Stimulated activated CD4-positive, alpha-beta T cell treated with anti-CD3 and anti-CD28 coated beads, TNF-alpha, amount 100 ng/mL, for 1 hour (primary cell): ENCODE measurements at places on chromosomes 5 and 9.

DNA sequence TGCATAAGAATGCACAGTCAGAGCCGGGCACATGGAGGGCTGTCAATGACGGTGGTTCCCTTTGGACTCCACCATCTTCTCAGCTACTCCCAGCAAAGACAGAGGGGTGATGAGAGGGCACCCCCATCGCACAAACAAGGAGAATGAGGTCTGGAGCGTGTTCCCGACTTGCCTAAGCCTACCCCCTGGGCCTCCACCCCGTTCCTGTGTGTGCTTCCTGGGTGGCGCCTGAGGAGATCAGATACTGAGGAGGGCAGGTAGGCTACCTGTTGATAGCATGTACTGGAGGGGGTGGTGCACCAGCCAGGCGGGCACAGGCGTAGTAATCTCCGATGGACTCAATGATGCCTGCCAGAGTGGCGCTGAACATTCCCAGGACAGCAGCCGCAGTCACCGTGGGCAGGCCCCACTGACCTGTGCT, 4.1 kb downstream of the SLC23A1 start:
- DNase-seq = no peak

DNA sequence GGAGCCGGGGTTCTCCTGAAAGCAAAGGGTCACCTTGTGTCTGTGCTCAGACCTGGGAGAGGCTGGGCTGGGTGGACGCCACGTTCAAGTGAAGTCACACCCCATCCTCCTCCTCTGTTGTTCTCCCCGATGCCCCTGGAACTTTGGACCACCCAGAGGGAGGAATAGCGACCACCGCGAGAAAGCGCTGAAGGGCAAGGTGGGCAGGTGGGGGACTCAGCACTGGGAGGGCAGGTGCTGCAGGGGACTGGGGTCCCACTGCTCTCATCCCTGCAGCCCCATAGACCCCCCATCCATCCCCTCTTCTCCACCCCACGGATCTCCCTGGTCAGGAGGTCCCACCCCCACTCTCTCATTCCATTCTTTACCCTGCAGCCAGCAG, 48.8 kb upstream of the COL5A1 start:
- no peak for DNase-seq

GRCh38 chr5:96885518-96886338, 9.4 kb downstream of the ERAP2 start:
- DNase-seq = no peak

DNA sequence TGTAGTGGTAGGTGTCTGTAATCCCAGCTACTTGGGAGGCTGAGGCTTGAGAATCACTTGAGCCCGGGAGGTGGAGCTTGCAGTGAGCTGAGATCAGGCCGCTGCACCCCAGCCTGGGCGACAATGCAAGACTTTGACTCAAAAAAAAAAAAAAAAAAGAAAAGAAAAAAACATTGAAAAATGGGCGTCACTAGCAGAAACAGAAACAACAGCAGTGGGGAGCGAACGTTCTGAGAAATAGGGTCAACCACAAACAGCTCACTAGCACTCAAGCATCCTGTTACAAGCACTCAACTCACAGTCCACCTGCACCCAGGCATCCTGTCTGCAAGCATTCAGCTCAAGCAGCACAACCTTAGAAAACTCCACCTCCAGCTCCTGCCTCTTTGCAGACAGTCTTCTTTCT, 17.2 kb downstream of the TRIM14 start:
- DNase-seq = no peak

DNA sequence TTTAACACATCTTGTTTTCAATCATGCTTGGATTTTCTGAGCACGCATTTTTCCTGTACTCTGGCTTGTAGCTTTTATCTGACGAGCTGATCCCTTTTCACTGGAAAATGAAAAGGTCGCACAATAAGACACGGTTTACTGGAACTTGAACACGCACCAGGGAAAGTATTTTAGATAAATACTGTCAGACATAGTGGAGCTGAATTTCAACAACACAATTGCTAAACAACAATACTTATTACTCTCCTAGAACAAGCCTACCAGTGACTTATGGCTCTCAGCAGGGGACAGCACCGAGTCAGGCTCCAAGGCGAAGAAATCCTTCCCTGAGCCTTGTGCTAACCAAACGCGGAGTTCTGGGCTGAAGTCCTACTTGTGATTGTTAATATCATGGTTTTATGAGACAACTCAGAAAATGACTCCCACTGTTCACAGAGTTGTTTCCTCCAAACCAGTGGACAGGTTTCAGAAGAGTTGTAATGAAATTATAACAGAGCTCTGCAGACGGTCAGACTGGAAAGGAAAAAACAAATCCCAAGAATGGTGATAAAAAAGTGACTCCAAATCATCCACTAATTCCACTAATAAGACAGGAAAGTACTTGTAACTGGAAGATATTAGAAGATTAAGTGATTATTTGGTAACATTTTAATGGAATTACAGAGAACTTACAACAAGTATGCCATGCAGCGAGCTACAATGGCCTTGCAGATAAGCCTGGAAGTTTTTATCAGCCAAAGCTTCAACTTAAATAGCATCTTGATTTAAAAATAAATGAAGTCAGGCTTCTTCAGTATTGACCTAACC, 359.6 kb downstream of the EBF1 start:
- no peak for DNase-seq

DNA sequence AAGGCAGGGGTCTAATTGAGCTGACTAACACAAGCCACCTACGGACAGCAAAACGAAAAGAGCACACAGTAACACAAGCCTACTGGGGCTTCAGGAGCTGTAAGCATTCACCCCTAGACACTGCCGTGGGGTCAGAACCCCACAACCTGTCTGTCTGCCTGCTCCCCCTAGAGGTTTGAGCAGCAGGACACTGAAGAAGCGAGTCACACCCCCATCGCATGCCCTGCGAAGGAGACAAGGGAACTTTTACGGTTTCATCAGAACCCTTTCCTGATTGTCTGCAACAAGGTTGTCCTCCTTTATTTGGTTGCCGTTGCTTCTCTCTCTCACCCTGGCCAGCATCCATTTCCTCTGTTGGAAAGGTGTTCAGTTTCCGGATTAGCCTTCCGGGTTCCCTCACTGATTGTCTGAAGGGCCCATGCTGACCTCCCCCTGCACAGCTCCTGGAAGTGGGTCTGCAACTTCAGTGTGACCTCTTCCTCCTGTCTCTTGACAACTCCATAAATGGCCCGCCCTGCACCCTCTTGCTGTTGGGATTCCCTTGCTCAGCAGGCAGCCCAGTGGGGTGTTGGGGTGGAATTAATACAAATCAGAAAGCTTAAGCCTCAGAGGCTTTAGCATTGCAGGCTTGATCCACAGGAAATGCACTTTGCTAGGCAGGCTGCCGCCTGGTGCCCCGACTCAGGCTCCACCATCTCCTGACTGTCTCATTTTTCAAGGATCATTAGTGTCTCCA, 258.9 kb upstream of the TLE4 start:
- no peak for DNase-seq

DNA sequence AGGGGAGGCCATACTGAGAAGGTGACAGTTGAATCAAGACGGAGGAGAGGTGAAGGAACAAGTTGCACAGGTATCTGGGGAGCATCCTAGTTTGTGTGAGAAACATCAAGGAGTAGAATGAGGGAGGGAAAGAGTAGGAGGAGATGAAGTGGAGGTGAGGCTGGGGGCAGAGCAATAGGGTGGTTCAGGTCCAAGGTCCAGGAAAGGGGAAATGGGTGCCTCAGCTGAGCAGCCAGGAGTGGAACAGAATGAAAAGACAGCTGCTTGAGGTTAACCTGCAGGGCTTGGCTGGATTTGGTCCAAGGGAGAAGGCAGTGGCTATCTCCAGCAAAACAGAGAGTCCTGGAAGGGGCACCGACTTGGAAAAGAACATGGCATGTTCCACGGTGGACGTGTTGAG, 5.3 kb downstream of the SLC1A1 start:
- no peak for DNase-seq

DNA sequence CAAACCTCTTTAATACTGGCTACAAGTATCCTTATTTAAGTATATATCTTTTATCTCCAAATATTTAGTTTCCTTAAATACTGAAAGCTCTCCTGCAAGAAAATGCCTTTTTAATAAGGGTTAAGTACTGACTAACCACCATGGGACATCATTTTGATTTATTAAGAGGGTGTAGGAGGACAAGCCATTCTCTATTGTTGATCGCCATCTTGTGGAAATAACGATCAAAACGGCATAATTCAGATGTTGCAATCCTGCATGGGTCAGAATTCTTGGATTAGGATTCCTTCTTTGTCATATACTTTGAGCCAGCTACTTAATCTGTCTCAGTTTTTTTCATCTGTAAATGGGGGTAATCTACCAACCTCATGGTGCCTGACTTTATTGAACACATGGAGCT, 28.7 kb upstream of the C5orf46 start:
- no peak for DNase-seq

DNA sequence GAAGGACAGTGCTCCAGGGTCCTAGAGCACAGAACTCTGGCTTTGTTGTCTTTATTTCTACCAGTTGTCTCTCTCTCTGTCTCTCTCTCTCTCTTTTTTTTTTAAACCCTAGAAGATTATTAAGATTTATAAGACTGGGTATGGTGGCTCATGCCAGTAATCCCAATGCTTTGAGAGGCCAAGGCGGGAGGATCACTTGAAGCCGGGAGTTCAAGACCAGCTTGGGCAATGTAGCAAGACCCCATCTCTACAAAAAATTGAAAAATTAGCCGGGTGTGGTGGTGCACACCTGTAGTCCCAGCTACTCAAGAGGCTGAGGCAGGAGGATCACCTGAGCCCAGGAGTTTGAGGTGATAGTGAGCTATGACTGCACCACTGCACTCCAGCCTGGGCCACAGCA, 65.0 kb upstream of the ABL1 start:
- DNase-seq = no peak

GRCh38 chr5:2813678-2814077, 62.2 kb upstream of the IRX2 start:
- DNase-seq = no peak

GRCh38 chr5:16152601-16153568, 26.7 kb downstream of the MARCHF11 start:
- no peak for DNase-seq

- no peak for DNase-seq
These were observed 213.8 kb downstream of the GAPVD1 start for GRCh38 chr9:125475385-125475784.

DNA sequence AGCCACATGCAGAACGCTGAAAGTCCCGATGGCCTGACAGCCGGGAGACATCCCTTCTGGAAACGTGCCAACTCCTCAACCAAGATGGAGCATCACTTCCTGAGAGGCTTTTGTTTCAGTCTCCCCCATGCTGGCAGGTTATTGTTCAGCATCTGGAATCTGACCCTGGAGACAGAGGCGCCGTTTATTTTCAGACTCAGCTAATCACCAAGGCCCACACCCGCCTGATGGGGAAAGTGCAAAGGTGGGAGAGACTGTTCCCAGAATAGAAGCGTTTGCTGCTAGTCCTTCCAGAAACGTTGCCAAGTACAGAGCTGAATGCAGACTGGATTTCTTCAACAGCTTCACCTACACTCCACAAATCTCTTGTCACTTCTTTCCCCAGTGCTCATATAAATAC, 41.8 kb upstream of the S1PR3 start:
- no peak for DNase-seq

DNA sequence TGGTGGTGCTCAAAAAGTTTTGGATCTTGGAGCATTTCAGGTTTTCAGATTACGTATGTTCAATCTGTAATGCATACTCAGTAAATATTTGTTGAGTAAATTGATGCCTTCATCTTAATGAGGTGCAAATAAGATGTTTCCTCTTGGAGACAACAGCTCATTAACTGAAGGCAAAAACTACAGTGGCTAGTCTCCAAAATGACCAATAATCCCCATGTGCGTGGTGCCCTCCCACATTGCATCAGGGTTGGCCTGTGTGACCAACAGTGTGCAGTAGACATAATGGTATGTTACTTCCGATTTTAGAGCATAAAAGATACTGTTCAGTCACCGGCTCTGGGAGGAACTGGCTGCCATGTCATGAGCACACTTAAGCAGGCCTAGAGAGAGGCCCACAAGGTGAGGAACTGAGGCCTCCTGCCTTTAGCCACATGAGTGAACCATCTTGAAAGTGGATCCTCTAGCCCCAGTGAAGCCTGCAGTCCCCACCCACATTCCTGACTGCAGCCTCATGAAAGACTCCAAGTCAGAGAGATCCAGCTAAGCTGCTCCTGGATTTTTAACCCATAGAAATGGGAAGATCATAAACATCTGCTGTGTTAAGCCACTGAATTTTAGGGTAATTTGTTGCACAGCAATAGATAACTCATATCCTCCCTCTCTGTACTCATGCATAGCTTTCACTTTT, 55.7 kb downstream of the LIFR start:
- DNase-seq = no peak

DNA sequence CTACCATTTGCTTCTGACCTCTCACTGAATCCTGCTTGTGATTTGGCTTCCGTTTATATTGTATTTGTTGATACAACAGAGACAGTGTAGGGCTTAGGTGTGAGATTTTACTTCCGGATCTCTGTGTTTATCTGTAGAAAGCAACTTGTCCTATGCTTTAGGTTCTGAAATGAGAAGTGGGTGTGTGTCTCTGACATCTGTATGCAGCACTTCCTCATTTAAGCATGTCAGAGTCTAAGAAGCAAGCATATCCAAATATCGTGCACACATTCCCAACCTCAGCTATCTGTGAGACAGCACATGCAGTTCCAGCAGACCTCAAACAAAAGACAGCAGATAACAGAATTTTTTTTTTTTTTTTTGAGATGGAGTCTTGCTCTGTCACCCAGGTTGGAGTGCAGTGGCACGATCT, 16.3 kb downstream of the KLF9 start:
- no peak for DNase-seq

DNA sequence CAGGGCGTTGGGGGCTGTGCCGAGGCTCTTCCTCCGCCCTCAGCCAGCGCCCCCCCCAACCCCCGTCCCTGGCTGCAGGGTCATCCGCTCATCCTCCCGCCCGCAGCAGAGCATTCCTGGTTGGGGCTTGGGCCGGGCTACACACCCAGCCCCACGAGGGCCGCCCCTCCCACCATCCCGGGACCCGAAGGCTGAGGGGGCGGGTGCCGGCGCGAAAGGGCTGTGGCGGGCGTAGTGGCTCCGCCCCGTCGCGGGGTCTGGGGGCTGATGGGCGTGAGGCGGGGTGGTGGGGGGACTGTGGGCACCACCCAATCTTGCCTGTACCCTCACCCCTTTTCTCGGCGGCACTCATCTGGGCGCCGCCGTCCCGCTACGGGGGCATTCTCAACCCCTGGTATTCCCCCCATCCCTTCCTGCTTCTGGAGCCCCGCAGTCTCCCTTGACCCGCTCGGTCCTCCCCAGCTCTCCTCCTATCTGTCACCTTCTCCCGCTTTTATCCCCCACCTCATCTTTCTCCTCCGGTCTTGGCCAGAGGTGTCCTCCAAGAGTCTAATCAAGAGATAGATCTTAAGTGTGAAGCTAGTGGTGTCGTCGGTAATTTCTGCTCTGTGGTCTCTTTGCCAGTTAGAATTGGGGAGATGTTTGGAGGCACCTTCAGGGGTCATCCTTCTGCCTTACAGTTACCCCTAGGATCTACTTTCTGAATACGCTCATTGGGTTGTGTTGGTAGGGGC, 1.6 kb downstream of the FER start:
- DNase-seq = no peak
